Vein endothelial cell (primary cell): ENCODE measurements at places on chromosomes 4 and X. TPM values are rescaled to one million over a fixed set of nuclear protein-coding genes. Genes with fewer than 3 reads are reported as not detected.

The NONO gene
- total RNA-seq: 450 and 541 TPM in 2 replicates

The MAGEA10 gene
- not detected in 2 replicates for total RNA-seq

The IGSF1 gene
- not detected in 2 replicates for total RNA-seq

The DDIT4L gene
- total RNA-seq: 7.8 and 8.0 TPM in 2 replicates

The ZNF185 gene
- total RNA-seq: 0.65 and 25.3 TPM in 2 replicates

The FRG2 gene
- not detected in 2 replicates for total RNA-seq

The CLCN5 gene
- 7.8 and 11.8 TPM in 2 replicates for total RNA-seq

The VCX3B gene
- total RNA-seq: not detected in 2 replicates

The CTAG1A gene
- not detected in 2 replicates for total RNA-seq

The IQSEC2 gene
- total RNA-seq: 4.0 and 4.2 TPM in 2 replicates

The KDR gene
- total RNA-seq: 286 and 524 TPM in 2 replicates

The IRAK1 gene
- 78.5 and 94.4 TPM in 2 replicates for total RNA-seq

The EXOSC9 gene
- 32.7 and 52.5 TPM in 2 replicates for total RNA-seq

The ZFYVE28 gene
- total RNA-seq: 8.5 and 11.4 TPM in 2 replicates

The ARSJ gene
- total RNA-seq: 44.4 and 51.1 TPM in 2 replicates

The TCEAL2 gene
- not detected in 2 replicates for total RNA-seq

The NUP62CL gene
- total RNA-seq: not detected in 2 replicates

The BRS3 gene
- total RNA-seq: not detected in 2 replicates

The ZAR1 gene
- total RNA-seq: 0.19 TPM in 1 of 2 replicates, not detected in the other

The ZC4H2 gene
- total RNA-seq: 10.5 and 12.4 TPM in 2 replicates

The SSX3 gene
- not detected in 2 replicates for total RNA-seq

The JAKMIP1 gene
- total RNA-seq: not detected in 2 replicates

The KDM6A gene
- total RNA-seq: 20.2 and 23.2 TPM in 2 replicates

The TCP11X1 gene
- not detected in 2 replicates for total RNA-seq

The PAGE2 gene
- total RNA-seq: not detected in 2 replicates

The STARD8 gene
- total RNA-seq: 9.3 and 11.4 TPM in 2 replicates

The COL25A1 gene
- 0.33 and 1.7 TPM in 2 replicates for total RNA-seq

The USP26 gene
- total RNA-seq: not detected in 2 replicates

The PPBP gene
- total RNA-seq: not detected in 2 replicates

The LRAT gene
- total RNA-seq: not detected in 2 replicates

The RPL34 gene
- 658 and 661 TPM in 2 replicates for total RNA-seq

The CXCL1 gene
- total RNA-seq: 51.0 and 69.6 TPM in 2 replicates
